Astrocyte (in vitro differentiated cells and primary cell): ENCODE measurements at places on chromosomes 11 and 22.
A peak's percentile ranks its signal among the peaks of the same experiment; 100 is the strongest.

DNA sequence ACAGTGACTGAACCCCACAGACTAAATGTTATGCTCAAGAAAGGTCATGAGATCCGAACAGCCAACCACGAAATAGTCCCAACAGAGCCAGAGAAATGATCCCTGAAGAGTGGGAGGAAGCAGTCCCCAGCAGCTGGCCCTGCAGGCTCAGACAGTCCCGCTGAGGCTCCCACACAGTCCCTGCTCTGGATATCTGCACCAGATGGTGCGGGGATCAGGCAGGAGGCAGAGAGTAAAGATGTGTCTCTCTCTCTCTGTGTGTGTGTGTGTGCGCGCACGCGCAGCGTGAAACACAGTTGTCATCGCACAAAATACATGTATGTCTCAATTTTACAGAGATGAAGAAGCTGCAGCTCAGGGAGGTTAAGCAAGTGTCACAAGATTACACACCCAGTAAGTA is 27.9 kb downstream of the GUCY1A2 start:
- no peak for DNase-seq

DNA sequence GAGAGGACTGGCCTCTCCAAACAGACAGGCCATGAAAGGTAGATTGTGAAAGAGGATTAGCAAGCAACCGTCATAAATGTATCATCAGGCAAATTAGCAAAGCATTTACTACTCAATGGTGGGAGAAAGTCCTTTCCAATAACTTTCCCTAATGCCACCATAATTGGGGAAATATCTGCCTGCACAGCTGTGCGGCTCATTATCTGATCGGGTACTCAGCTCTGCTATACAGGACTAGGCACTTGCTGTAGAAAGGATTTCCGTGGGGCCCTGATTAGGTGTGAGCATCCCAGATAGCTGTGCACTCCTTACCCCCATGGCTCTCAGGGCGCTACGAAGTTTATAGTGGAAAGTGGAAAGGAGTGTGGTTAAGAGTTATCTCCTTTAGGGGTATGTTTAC is 309.7 kb upstream of the PLET1 start:
- no peak for DNase-seq

- peak; percentile 16 for DNase-seq
Measured at GRCh38 chr22:43955883-43956782, 891 bp downstream of the SAMM50 start.

DNA sequence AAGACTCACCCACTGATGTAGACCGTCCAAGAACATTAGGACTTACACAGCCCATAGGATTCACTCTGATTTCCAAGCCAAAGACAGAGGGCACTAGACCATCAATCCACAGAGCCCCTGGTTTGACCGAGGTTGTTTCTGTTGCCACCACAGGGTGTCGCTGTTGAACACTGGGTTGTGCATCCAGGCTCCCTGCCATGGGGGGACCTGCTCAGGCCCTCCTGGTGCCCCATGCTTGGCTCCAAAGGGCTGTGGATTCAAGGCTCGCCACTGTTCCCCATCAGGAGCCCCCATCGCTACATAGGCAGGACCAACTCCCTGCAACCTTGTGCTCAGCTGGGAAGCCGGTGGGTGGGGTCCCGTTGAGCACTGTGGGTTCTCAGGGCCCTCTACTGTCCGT is 128.0 kb upstream of the ANO1 start:
- no peak for DNase-seq

DNA sequence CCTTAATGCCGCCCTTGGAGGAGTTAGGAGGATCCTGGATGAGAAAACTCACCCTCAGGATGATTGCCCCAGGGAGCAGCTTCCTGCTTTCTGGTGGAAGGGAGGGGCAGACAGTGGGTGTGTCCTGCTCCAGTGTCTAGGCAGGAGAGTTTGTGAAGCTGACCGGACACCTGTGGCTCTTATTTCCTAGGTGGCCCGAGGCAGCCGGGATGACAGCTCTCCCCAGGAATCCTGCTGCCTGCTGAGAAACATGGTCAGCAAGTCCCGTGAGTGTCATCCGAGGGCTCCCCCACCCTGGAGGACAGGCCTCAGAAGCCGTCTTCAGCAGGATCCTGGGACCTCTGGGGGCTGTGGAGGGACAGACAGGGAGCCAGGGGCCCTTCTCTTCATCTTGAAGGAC is 50.4 kb downstream of the ST3GAL4 start:
- DNase-seq = no peak

DNA sequence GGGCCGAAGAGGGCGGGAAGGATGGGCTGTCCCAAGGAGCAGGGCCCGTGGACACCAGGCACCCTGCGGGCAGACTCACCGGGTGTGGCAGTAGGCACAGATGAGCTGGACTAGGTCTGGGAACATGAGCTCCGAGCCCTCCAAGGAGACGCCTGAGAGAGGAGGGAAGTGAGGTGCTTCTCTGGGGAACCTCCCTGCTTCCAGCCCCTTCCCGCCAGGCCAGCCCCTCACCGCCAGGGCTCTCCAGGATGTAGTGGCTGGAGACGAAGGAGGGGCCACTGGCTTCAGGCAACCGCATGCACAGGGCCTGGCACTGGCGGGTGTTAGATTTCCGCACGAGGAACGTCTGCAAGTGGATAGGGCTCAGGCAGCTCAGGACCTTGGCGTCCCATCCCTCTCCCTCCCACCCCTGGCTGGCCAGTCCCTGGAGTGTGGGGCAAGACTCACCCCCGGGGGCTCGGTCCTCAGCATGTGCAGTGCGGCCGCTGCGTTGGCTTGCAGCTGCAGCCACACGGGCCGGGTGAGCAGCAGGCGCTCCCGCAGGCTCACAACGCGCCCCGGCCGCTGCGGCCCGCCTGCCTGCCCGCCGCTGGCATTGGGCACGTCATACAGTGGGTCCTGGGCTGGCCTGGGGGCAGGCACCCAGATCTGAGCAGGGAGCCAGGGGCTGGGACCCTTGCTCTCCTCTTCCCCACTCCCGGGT is 552 bp downstream of the RIN1 start:
- DNase-seq = peak; percentile 66

DNA sequence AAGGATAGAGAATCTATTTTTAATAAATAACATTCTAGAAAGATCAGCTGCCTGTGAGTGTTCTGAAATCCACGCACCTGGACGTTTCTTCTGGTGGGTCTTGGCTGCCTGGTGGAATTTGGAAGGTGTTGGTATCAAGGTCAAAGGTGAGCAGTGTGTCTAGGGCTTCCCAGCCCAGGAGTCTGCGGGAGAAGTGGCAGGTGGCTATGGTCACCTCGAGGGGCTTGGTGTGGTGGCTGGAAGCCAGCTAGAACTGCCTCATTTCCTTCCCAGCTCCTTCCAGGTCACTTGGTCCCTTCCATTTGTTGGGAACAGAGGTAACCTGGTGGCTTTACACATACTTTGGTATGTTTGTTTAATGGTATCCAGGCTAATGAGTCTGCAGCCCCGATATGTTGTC is 41.4 kb downstream of the NAT10 start:
- no peak for DNase-seq

DNA sequence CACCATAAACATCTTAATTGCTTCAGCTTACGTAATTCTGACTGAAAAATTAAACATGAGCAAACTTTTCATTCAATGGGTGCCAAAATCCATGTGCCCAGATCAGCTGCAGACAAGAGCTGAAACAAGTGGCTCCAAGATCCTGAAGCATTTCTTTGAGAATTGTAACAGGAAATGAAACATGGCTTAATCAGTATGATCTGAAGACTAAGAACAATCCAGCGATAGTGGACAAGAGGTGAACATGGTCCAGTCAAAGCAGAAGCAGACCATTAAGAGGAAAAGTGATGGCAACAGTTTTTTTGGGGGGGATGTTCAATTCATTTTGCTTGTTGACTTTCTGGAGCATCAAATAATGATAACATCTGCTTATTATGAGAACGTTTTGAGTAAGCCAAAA is 1964.5 kb upstream of the RAG2 start:
- no peak for DNase-seq

GRCh38 chr11:76600124-76600655 is 70.4 kb downstream of the LRRC32 start:
- no peak for DNase-seq

DNA sequence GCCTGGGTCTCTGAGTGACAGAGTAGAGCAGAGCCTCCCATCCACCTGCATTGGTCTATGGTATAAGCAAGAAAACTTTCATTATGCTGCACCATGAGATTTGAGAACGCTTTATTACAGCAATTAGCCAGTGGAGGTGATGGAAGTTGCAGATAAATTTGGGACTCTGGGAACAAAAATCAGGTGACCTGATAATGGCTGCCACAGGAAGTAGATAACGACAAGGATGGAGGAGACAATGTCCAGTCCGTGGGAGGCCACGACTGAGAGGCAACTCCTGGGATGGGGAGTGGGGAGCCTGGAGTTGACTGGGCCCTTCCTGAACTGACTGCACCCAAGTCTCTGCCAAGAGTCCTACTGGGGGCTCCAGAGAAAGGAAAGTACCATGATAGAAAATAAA is 4.7 kb downstream of the MRGPRD start:
- DNase-seq = no peak

DNA sequence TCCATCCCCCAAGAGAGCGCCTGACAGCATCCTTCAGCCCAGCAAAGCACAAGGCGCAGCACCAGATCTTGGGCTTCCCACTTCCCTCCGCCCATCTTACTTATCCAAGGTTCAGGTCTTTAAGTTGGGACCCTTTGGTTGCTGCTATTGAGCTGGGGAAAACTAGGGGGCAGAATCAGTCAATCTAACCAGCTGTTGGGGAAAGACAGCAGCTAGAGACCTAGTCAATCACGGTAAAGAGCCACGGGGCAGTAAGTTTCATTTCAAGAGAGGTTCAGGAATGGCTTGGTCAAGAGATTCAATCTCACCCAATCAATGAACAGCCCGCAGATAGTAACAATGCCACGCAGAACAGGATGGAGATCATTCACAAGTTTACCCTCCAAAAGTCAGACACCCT is 1.7 kb downstream of the ABTB2 start:
- DNase-seq = no peak

DNA sequence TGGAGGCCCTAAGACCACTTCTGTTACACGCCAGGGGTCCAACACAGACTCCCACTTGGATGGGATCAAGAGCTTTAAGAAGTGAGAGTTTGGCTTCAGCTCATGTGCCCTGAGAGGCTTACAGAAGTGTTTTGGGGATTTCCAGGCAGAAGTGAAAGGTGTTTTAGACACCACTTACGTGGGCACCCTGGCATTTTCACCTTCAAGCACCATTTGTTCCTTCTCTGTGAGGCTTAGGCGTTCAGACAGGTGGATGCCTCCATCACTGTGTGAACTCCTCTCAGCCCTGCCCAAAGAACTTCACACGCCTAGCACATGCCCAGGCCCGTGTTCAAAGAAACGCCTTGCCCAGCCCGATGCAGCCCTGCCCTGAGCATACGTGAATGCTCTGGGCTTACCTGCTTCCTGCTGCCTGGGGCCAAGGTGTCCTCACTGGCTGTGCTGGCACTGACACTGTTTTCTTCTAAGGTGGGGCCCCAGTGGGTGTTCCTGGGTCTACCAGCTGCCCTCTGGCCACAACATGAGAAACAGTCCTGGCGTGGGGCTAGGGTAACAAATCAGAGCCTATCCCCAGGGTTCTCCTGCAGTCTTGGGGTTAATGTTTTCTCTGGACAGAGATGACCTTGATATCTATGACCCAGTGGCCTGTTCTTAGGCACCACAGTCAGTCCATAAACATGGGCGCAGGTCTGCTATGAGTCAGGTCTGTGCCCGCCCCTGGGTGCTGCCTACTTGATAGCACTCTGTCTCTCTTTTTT is 34.0 kb downstream of the AMPD3 start:
- no peak for DNase-seq

- no peak for DNase-seq
Measured at GRCh38 chr11:115955803-115956202, 451.6 kb upstream of the CADM1 start.

DNA sequence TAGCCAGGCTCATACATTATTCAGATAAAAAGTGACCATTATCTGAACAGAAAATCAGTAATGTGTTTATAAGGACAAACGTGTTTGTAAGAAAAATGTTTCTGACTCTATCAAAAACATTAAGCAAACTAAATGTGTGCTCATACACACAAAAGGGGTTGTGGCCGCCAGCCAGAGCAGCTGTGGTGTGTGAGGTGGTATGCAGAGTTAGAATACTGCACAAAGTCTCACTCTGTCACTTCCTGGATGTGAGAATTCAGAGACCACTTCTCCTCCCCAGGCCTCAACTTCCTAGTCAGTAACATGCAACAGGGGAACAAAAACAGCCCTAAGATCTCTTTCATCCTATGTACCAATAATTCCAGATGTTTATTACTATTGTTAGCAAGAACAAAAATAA is 9.4 kb downstream of the OR5B21 start:
- DNase-seq = no peak

GRCh38 chr11:64933213-64933934 is 2.3 kb downstream of the GPHA2 start:
- DNase-seq = no peak

GRCh38 chr11:88680806-88681205 is 343.3 kb upstream of the CTSC start:
- peak; percentile 42 for DNase-seq

DNA sequence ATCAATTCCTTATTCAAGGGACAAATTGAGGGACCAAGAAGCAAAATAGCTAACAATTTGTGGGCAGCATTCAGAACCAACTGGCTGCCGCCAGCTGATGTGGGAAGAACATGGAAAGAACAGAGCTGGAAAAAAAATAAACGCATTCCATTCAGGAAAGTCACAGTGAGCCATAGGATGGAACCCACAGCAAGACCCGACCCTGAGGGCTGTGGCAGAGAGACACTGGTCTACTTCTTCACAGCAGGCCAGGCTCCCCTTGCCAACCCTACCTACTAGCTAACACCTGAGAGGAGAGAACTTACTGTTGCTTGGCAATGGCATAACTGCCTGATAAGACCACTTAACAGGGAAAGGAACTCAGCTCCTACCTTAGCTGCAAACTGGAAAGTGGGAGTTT is 123.5 kb upstream of the APOA1 start:
- peak; percentile 82 for DNase-seq

DNA sequence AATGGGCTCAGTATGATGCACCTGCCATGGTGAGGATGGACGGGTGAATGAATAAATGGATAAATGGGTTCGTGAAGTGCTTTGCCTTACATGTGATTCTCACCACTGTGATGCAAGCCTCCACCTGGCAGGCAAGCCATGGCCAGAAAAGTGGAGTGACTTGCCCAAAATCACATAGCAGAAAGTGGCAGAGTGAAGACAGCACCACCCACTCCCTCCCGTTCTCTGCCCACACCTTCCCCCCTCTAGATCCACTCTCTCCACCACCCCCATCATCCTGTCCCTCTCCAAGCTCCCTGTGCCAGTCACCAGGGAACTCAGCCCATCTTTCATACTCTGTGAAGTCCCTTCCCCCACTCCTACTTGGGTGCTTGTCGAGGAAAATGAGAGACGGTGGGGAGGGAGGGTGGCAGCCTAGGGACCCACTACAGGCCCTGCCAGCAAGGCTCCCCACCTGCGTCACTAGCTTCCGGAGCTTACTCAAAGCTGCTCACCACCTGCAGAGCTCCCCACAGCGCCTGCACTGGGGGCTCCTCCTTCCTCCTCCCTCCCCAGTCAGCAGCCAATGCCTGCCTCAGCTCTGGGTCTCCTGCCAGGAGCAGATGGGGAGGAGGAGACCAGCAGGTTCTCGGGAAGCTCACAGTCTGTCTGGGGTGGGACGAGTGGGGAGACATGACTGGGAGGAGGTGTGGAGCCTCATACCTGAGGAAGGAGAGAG is 82.3 kb downstream of the PDE2A start:
- no peak for DNase-seq

GRCh38 chr11:116688202-116688540 is 84.6 kb downstream of the BUD13 start:
- no peak for DNase-seq

GRCh38 chr11:76857781-76858410 is 2.8 kb upstream of the ACER3 start:
- DNase-seq = no peak
